Ovary (tissue), 10 donors: ENCODE measurements at places on chromosomes 7 and 10.
A peak's percentile ranks its signal among the peaks of the same experiment; 100 is the strongest.

DNA sequence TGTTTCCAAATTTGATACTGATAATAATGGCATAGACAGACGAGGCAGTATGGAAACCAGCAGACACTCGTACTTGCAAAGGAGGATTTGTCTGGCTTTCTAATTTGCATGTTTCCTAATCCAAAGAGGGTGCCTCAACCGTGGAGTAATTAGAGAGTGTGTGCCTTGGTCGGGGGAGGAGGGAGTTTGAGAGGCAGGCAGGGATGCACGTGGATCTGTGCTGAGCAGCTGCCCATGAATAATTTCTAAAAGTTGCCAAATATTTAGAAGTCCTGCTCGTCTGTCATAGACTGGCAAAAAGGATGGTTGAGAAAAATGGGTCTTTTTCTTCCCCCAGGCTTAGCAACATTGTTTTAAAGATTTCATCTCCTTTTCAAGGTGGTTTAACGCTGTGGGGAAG, 69.4 kb downstream of the PTPRE start:
- DNase-seq = no peak

DNA sequence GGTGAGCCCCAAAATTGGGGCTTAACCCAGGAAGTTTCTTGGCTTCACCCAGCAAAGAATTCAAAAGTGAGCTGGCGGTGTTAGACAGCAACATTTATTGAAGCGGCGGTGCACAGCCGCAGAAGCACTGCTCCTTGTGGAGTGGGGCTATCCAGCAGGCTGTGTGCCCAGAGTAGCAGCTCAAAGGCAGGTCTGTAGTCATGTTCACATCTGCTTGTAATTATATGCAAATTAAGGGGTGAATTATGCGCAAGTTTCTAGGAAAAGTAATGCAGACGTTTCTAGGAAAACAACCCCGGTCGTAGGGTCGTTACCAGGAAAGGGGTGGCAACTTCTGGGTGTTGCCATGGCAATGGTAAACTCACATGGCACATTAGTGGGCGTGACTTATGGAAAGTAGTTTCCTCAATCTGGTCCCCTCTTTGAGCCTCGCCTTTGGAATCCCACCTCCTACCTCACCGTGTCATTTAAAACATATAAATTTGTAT, 13.7 kb upstream of the KBTBD2 start:
- peak; percentile 32 for DNase-seq

DNA sequence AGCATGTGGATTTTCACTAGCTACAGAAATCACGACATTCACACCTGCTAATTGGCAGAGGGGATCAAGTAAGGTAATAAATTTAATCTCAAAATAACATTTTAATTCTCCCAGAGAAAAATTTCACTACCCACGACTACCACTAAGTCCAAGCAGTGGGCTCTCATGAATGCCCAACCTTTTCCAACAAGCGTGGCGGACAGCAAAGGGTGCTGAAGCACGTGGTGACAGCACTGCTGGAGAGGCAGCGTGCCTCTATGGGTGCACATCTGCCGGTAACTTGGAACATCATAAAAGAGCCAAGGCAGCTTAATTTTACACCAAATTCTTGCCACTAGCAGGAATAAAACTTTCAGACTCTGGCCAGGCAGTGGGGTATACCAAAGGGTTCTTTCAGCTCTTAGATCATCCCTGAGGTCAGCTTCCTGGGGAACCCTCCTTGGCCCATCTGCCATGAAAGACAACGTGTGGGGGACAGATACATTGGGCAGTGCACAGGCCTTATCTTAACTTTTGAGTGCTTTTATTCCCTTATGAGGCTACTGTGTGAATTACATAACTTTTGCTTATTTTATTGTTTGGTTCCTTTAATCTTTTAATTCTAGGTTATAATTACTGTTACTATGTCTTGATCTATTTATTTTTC, 206.7 kb upstream of the KCTD7 start:
- DNase-seq = no peak

DNA sequence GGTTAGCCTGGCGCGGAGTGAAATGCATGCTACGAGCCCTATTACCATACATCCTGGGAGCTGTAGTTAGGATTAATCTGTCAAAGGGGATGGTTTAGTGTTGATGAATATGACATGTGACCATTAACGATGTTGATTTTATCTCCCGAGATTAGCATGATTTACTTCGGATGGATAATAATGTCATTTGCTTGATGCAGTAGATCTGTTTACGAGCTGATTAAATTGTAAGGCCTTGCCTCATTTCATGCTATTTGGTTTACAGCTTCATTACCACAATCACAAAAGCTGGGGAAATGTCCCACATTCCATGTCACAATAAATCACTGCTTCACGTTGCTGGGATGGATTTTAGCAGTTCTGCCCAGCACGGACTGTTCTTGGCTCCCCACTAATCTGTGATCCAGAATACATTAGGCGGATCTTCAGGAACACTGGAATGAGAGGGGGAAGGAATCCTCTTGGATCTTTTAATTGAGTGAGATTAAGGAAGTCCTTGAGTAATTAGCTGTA, 22.3 kb downstream of the ZNF503 start:
- DNase-seq = peak; percentile 39

- DNase-seq = no peak
These were observed 26.2 kb upstream of the PIK3AP1 start for GRCh38 chr10:96746503-96746902.

GRCh38 chr10:21487416-21488180, 37.9 kb downstream of the SKIDA1 start:
- DNase-seq = no peak

DNA sequence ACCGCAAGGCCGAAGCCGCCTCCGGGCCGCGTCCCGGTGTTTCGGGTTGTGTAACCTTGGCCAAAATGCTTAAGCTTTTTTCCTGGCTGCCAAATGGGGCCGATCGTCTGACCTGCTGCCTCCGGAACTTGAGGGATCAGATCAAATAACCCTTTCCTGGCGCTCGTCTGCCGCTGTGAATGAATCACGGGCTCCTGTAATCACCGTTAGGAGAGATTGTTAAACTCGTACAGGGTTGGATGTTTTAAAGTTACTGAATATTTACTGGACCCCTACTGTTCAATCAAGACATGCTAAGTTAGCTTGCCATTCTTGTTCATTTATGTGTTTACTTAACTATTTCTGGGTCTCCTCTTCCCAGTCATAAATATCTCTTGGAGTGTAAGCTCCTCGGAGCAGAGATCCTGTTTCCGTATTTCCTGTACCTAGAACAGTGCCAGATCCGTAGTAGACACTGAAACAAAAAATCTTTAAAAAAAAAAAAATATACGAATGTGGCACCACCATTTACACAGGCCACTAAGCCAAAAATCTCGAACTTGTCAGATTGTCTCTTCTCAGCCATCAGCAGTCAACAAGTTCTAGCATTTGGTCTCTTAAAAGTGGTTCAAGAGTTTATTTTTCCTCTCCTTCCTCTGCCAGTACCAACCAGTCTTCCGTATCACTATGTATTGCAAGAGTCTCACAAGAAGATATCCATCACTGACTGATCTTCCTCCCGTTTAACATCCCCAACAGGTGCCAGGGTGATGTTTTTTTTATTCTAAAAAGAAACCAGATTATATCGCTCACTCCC, 650 bp upstream of the TM9SF3 start:
- DNase-seq = peak; percentile 73

GRCh38 chr10:69407621-69408301, 9.0 kb downstream of the TACR2 start:
- peak; percentile 17 for DNase-seq

- no peak for DNase-seq
These were observed 11.7 kb downstream of the CYP26A1 start for GRCh38 chr10:93085272-93085859.

- DNase-seq = peak; percentile 66
These were observed 189.5 kb downstream of the CXCL12 start for GRCh38 chr10:44195112-44196007.

DNA sequence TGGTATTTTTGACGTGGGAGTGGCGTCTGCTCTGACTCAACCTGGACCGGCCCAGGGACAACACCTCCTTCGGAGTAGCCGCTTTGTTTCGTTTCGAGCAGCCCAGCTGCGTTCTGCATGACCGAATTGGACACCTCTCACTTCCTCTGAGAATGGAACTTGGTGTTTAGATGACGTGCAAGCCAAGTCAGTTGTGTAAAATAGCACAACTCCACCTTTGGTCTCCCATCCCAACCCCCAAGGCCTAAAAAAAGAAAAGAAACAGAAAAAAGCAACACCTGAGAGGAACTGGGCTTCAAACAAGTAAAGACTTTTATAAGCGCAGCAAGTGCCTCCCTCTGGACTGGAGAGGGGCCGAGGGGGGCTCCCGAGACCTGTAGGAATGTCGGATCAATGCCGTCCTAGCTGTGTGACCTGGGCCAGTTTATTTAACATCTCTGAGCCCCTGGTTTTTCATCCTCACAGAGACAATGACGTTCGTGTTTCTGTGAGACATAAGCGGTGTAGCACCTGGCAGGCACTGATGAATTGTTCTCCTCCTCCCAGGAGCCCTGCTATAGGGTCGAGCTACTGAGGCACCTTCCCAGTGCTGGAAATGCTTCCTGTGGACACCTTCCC, 52.0 kb upstream of the SMNDC1 start:
- no peak for DNase-seq

- DNase-seq = no peak
These were observed 1082.6 kb upstream of the PHF14 start for GRCh38 chr7:9891056-9891455.

GRCh38 chr10:69574571-69574978, 1.4 kb upstream of the NEUROG3 start:
- no peak for DNase-seq

- no peak for DNase-seq
These were observed 575.6 kb downstream of the ARL4A start for GRCh38 chr7:13262929-13263530.

- DNase-seq = no peak
These were observed 8.2 kb downstream of the NKX2-3 start for GRCh38 chr10:99540657-99541531.

DNA sequence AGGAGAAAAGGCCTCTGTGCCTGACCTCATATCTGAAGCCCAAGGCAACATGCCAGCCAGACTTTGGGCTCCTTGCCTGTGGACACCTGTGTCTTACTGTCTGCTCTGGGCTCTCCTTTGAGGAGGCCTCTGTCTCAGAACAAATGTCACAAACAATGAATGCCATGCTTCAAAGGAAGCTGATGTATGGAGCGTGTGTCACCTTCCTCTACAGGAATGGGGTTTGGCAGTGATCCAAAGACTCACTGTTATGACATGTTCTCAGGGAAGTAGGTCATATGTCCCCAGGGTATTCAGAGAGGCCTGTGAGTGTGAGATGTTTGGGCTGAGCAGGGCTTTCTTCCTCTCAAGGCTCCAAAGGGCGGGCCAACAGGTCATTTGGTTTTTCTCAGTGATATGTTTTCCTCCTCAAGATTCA, 38.4 kb downstream of the PTPRE start:
- DNase-seq = no peak

DNA sequence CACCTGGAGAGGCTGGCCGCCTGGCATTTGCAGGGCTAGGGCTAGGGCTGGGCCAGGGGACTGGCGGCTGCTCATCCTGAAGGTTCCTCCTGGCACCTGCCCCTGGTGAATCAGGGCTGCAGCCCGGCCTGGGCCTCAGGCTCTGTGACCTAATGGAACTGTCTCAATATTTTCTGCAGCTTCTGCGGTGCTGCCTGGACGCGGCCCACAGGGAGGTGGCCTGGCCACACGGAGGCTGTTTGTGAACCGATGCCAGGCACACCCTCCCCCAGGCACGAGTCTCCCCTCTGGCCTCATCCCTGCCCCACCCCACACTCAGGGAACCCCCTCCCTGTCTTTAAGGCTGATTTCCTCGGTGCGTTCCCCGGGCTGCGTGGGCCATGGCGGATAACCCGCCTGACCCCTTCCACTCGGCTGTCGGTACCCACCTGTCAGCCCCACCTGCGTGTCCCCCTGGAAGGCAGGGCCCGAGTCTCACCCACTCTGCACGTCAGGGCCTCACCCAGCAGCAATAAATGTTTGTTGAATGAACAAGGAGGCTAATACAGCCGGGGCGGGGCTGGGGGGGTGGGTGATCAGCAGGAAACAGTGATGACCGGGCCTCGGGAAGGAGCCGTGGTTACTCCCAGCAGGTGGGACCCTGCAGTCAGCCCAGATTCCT, 54.5 kb upstream of the DNAJB6 start:
- DNase-seq = no peak

- DNase-seq = no peak
These were observed 53.2 kb downstream of the SYPL1 start for GRCh38 chr7:106058928-106059324.

DNA sequence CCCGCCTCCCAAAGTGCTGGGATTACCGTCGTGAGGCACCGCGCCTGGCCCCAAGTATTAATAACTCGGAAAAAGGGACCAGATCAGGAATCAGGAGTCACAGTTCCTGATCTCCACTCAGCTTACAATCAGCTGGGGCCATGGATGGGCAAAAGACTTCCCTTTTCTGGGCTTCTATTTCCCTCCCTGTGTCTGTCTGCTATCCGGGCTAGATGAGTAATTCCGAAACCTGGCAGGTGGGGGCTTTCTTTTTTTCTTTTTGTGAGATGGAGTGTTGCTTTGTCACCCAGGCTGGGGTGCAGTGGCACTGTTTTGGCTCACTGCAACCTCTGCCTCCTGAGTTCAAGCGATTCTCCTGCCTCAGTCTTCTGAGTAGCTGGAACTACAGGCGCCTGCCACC, 11.6 kb downstream of the RPS24 start:
- no peak for DNase-seq

DNA sequence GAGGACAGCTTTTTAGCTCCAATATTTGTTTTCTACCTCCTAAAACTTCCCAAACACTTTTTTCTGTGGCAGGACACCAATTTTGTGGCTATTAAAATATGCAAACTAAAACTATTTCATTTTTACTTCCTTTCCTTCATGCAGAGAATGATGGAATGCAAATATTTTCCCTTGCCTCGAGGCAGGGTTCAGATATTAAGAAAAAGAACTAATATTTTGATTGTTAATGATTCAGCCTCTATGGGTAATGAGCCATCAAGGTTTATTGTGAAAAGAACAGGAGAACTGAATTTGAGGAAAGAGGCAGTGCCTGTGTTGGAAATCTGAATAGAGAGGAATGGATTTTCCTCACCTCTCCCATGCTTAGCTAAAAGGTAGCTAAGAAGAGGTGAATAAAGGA, 43.1 kb upstream of the CASD1 start:
- no peak for DNase-seq

GRCh38 chr7:26657206-26657641, 207.2 kb downstream of the SKAP2 start:
- DNase-seq = no peak

- DNase-seq = peak; percentile 12
These were observed 79.6 kb downstream of the INPP5A start for GRCh38 chr10:132616996-132617736.
